Aorta (tissue), 5 donors: ENCODE measurements at places on chromosomes 1 and 21.

- DNase-seq = no peak
Measured at GRCh38 chr1:116330846-116331245, 42.2 kb upstream of the ATP1A1 start.

- DNase-seq = no peak
Measured at GRCh38 chr1:16067127-16067768, 6.2 kb downstream of the FAM131C start.

- no peak for DNase-seq
Measured at GRCh38 chr1:174580801-174581200, 133.0 kb downstream of the GPR52 start.

- no peak for DNase-seq
Measured at GRCh38 chr1:183689762-183690204, 36.7 kb upstream of the APOBEC4 start.

- DNase-seq = no peak
Measured at GRCh38 chr1:180594723-180595122, 36.0 kb downstream of the OVAAL start.
